Stimulated activated CD4-positive, alpha-beta T cell treated with anti-CD3 and anti-CD28 coated beads, Interleukin-2, amount 100 ng/mL, for 48 hours (primary cell): ENCODE measurements at places on chromosomes 3 and 15.

DNA sequence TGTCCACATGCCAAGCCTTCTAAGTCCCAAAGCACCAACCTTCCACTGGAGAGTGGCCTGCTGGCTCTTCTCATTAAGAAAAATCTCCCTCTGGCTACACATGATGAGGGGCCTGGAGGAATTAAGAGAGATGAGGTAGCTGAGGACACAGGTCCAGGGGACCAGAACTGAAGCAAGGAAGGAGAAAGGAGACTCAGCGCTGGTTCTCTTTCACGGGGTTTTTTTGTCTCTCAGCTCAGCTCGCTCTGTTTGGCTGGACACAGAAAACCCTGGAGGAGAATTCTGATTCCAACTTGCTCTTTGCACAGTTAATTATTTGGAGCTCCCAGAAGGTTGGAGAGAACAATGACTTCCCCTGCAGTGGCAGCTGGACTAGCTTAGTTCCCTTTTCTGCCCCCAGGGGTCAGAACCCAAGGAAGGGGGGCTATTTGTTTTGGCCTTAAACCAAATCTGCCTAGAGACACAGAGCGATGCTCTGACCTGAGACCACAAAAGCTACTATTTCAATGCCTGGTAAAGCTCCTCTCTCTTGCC is 507.6 kb downstream of the FHIT start:
- DNase-seq: no peak

DNA sequence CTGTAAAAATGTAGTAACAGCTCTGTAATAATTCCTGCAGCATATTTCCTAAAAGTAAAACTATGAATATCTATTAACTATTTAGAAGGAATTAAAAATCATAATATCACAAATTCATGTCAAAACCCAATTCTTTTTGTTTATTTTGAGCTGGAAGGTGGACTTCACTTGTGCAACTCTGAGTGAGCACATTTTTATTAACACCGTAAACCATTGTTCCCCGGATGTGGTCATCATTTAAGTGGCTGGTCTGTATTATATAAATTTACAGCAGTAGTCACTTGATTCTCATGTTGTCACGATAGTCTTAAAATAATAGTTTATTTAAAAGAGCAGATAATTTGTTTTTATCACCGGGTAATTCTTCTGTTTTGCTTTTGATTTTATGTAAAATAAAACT is 43.0 kb upstream of the UTS2B start:
- DNase-seq: no peak

GRCh38 chr3:103085465-103085864 is 650.6 kb downstream of the ZPLD1 start:
- DNase-seq: no peak

DNA sequence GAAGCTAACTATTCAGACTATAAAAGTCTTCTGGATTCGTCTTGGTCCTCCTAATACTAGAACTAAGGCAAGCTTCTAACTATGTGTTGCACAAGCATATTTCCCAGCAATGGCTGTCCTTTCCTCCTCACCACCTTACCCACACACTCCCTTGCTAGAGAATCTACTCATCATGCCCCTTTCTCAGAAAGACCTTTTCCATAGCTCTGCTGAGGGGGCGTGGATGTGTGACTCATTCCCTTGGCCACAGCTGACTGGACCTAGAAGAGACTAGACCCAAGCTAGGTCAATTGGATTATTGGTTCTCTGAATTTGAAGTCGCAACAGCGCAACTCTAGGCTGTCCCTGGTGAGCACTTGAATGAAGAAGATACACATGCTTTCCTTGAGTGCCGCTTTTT is 47.1 kb downstream of the ERC2 start:
- no peak for DNase-seq

- peak; percentile 18 for DNase-seq
Measured at GRCh38 chr3:57164217-57164656, 916 bp downstream of the IL17RD start.

DNA sequence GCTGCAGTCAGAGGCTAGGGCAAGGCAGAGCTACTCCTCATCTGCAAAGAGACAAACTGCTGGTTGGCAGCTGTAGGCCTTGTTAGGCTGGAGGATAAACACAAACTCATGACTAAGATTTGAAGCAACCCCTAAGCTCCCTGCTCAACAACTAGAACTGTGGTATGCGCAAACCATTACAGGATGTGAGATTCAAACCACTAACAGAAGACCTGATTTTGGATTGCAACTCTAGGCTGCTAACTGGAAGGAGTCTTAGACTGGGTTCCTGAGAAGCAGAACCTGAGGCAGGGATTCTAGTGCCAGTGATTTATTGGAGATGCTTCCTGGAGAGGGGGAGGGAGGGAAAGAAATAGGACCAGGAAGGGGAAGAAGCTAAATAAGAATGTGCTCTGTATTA is 22.5 kb downstream of the CCR4 start:
- no peak for DNase-seq

GRCh38 chr3:73069187-73069586 is 7.7 kb downstream of the EBLN2 start:
- no peak for DNase-seq

DNA sequence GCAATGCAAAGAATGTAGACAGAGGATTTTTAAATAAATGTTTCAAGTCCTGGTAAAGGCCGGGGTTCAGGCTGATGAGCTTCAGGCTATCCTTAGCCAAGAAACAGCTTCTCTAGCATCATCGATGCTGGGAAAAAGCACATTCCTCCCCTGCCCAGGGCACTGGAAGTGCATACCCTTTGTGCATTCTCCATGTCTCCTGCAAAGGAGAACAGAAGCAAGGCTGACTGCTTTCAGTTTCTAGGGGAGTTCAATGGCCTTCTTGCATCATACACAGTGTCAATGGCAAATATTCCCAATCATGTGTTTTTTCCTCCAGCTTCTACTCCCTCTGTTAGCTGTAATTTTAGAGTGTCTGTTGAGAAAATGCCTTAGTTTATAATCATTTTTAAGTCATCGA is 59.9 kb downstream of the GPR176 start:
- DNase-seq: no peak

DNA sequence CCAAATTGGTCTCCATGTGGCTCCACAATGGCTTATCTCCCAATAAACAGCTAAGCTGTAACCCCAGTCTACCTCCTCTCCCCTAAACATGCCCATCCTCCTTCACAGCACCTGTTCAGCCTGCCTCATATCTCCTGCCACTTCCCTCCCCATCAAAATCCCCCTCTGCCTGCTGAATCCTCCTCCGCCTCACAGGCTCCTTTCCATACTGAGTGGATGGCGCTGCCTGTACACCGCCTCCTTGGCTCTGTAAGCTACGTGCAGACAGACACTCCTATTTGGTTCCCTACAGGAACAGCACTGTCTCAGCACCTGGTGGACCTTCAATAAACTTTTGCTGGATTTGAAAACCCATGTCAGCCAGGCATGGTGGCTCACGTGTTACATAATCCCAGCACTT is 53.7 kb downstream of the ADCY5 start:
- DNase-seq: no peak

GRCh38 chr15:89628806-89629715 is 26.2 kb downstream of the KIF7 start:
- no peak for DNase-seq

DNA sequence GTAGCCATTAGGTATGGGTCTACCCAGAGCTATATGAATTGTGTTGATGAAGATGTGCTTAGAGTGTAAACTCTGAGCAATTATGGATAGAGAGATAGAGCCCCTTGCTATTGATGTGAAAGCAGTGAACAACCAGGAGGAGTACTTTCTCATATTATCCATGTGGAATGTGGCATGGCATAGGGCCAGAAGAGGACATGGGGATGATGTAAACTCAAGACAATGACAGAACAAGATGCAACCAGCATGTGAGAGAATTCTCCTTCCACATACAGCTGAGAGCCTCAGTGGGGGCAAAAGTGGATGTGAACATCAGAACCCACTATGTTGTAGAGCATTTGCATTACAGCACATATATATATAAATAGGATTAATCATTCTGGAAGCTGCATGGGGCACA is 36.4 kb upstream of the BNC1 start:
- no peak for DNase-seq

GRCh38 chr3:11651900-11652299 is 8.2 kb upstream of the VGLL4 start:
- DNase-seq: no peak

DNA sequence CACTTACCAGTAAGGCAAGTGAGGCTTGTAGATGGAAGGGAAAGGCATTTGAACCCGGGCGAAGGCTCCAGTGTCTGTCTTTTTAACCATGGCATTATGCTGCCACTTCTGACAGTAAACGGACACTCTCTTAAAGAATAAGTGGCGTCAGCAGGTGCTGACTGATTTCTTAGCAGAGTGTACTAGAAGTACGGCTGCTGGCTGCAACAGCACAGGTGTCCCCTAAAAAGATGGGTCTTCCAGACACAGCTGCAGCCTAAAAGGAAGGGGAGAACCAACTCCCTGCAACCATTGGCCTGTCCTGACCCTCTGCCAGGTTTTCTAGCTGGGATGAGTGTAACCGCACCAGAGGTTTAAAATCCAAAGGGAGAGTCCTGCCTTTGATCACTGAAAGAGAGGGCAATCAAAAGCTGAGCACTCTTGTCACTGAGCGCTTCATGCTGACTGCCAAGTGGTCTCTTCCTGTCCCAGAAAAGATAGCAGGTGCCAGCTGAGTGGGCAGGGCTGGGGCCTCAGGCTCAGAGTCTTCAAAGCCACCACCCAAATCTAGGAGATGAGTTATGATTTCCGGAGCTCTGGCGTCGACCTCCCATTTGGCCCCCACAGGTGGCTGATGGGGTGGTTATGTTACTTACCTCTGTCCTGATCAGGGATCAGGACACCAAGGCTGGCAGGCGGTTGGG is 255.8 kb downstream of the SLCO3A1 start:
- DNase-seq: no peak

DNA sequence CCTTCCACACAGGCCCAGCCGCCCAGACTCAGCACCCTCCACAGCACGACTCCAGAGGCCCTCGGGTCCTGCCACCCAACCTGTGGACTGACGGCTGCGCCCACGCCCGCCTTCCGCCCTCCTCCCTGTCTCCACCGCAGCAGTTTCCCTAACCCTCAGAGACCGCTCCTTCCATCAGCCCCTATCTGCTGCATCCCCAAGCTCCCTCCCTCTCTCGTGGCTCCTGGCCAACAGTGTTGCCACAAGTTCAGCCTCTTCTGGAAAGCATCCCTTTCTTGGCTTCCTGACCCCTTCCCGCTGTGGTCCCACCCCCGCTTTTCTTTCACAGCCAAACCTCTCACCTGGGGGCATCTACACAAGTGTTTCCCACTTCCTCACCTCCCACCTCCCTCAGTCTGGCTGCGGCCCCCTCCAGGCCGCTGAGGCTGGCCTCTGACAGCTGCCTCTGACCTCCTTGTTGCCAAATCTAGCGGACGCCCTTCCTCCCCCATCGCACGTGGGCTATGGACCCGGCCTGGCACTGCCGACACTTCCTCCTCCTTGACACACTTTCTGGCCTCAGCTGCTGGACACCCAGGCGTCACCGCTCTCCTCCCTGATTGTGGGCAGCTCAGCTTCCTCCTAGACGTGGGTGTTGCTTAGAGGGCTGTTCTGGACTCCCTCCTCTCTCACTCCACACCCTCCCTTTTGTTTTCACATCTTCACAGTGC is 168.8 kb upstream of the TLE3 start:
- no peak for DNase-seq

DNA sequence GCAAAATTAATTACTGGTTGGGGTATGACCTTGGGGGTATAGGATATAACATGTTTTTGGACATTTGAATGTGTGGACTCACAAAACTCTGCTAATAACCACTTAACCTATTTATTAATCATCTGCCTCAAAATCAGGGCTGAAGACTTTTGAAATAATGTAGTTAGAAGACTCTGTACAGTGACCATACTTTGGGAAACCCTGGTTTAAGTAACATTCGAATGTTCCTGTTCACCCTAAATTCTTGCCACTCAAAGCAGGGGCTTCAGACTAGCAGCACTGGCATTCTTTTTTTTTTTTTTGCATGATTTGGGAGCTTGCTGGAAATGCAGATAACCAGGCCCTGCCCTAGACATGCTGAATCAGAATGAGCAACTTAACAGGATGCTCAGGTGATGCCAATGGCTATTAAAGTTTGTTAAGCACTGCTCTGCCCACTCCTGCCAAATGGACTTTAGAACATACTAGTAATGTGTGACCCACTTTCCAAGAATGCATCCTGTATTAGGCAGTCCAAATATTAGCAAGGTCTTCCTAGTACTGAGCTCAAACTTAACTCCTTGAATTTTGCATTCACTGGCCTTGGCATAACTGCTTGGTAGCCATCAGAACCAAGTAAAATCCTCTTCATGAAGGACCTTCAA is 12.7 kb upstream of the ST3GAL6 start:
- no peak for DNase-seq

GRCh38 chr3:111621535-111621934 is 26.4 kb upstream of the ZBED2 start:
- peak; percentile 58 for DNase-seq

GRCh38 chr3:167729591-167729990 is 5.1 kb downstream of the PDCD10 start:
- DNase-seq: no peak

GRCh38 chr3:42351207-42351606 is 59.2 kb downstream of the LYZL4 start:
- no peak for DNase-seq

DNA sequence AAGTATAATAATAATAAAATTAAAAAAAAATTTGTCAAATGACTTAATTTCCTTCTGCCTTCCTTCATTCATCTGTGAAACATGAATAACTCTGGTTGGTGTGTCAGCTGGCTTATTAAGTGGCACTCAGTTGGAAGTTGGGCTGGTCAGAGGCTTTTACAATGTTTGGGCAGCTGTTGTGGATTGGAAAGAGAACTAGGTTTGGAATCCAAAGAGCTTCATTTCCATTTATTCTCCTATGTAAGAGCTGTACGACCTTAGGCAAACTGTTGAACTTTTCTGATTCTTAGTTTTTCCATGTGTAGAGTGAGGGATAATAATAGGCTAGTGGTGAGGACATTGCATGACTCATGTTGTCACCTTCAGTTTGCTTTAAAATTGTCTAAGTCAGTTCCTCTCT is 606.7 kb downstream of the PDCD6IP start:
- DNase-seq: no peak

GRCh38 chr3:171172070-171172469 is 145.6 kb upstream of the SLC2A2 start:
- peak; percentile 15 for DNase-seq

- no peak for DNase-seq
Measured at GRCh38 chr3:107810171-107811071, 280.4 kb downstream of the CD47 start.

- DNase-seq: no peak
Measured at GRCh38 chr15:67935244-67935643, 95.4 kb upstream of the RNU6-1 start.

DNA sequence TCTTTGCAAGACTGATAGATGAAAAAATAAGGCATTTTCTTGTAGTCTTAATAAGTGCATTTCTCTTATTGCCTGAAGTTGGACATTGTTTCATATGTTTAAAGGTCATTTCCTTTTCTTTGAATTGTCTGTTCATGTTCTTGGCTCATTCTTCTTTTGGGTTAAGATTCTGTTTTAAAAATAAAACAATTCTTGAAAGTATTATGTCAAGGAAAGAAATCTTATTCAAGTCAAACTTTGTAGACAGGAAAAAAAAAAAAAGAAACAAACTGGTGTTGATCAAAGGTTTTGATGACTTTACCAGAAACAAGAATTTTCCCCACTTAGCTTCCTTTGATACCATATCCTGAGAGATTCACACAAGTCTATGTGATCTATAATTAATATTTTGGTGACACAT is 132.9 kb upstream of the AADACL2 start:
- no peak for DNase-seq
